AG10803 (cell line): ENCODE measurements at places on chromosomes 7 and 10.
A peak's percentile ranks its signal among the peaks of the same experiment; 100 is the strongest.

DNA sequence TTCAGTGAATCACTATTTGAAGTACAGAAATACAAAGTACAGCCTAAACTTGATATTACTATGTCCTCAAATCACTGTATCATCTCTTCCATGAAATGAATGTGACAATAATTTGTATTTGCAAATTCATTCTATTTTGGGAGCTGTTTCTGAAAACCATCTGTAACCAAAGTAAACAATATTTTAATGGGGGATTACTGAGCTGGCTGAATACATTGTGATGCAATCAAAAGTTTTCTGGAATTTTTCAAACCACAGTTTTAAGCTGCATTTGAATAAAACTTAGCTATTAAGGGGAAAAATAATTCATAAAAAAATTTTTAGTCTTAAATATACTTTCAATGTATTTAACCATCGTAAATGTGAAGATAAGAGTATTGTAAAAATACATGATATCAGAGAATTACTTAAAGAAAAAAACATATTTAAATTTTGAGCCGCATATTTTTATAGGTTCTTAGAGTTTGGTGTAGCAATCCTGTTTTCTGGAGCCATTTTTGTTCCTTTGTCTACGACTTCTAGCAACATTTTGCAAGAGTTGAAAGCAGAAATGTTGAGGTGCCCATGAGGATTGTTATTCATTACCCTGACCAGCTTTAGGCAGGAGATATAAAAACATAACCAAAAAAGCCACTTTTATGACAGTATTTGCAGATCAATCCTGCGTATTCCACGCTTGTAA is 45.9 kb upstream of the AGMO start:
- DNase-seq: peak; percentile 28

DNA sequence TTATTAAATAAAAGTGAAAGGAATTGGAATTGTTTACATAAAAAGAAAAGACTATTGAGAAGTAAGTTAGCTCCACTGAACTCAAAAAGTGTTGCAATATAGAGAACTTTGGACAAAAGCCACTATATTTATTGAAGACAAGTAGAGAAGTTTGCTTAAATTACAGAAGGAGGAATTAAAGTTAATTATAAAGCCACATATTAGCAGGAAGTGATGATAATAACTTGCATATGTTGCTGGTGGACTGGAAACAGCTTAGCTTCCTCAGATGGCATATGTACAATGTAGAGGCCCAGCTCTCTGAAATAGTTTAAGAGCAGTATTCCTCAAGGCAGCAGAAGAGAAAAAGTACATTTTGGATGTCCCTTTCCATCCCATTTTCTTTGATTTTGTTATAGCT is 400.7 kb downstream of the GATA3 start:
- DNase-seq: no peak

- peak; percentile 53 for DNase-seq
These were observed 94.7 kb upstream of the ZMIZ1 start for GRCh38 chr10:78973901-78974616.

- no peak for DNase-seq
These were observed 25.2 kb downstream of the FGFR2 start for GRCh38 chr10:121572859-121573537.

GRCh38 chr10:80662429-80663261 is 124.9 kb downstream of the SH2D4B start:
- peak; percentile 82 for DNase-seq

- DNase-seq: no peak
These were observed 31.6 kb downstream of the CHRM2 start for GRCh38 chr7:136900005-136900404.

DNA sequence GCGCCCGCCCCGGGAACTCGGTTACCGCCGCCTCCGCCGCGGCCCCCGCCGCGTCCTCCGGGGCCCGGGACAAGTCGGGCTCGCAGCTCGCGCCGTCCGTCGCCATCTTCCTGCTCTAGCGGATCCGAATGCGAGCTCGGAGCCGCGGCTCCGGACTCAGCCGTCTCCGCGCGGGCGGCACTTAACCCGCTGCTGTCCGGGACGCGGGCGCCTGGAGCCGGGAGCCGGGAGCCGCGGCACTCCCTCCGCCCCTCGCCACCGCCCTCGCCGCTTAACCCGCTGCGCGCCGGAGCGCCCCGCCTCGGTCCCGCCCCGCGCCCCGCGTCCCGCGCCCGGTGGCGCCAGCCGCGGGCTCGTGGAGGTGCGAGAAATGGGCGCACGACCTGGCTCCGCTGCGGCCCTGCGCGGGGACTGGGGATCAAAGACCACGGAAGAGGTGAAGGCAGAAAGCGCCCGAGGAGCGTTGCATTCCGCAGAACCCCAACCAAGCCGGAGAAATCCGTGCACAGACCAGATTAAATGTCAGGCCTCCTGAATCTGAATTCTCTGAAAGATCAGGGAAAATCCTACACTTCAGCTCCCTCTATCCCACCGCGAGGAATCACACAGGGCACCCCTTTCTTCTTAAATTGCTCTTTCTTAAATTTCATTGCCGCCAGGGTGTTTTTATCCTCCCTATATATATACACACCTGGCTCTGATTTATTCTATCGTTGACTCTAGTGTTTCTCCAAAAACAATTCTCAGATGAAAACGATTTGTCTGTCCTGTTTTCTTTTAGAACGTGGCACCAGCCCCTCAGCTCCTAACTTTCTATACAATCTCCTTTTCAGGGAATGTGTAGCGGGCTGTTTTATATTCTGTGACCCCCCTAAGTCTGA is at the start of gene CTTNBP2:
Gene CTTNBP2, minus strand, starts transcription at position 132 of the 881 bp plus-strand sequence. Its CDS starts 26 bp downstream, at position 106.
- peak; percentile 38 for DNase-seq

DNA sequence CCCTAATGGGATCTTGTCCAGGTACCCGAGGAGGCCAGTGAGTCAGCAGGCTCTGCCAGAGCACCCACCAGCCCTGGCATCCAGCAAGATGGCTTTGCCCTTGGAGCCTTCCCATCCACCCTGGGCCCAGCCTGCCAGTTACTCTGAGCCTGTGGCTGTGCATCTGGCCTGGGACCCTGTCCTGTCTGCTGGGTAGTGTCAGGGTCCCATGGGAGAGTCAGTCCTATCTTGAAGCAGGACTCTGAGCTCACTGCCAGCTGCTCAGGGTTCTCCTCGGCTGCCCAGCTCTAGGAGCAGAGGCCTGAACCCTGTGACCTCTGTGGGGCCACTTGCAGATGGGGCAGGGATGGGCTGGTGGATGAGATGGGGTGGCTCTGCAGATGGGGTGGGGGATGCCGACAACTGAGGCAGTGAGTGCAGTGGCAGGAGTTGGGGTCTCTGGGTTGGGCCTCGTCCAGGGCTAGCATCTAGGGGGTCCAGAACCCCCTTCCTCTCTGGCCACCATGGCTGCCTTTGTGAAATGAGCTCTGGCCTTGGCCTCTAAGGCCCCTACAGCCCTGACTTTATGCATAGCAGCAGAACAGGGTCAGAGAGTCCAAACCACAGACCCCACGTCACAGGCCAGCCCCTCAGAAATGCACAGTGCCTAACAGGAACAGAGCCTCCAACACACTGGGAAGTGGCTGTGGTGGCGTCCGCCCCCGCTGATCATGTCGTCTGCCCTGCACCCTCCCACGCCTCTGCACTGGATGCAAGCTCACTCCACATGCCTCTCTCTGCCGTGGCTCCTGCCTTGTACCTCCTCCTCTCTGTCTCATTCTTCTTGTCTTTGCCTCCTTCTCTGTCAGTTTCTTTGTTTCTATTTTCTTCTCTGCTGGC is 88.1 kb upstream of the RET start:
- DNase-seq: no peak

DNA sequence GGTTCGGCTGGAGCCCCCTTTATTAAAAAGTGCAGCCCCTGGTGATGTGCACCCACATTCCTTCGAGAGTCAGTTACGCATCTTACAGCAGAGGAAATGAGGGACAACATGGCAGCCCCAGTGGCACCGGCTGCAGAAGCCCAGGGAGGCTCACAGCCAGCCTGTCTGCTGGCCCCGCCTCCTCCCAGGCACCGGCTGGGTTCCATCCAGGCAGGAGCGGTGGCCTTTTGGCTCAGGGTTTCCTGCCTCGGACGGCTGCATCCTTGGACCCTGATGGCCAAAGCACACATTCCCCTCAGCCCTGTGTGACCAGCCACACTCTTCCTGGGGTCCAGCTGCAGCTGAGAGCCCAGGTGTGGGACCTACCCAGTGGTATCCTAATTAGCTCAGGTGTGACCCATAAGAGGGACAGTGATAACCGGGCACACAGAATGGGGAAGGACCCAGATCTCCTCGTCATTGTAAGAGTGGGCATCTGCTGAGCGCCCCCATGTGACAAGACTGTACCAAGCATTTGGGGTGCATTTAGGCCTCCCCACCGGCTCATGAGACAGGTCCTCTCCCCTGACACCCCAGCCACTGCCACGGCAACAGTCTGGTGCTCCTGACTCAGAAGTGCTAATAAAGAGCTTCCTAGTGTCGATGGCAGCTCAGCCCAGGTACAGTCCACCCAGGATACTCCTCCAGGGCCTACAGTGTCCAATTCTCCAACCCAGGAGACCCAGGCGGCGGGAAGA is 63.3 kb upstream of the CHST15 start:
- no peak for DNase-seq

DNA sequence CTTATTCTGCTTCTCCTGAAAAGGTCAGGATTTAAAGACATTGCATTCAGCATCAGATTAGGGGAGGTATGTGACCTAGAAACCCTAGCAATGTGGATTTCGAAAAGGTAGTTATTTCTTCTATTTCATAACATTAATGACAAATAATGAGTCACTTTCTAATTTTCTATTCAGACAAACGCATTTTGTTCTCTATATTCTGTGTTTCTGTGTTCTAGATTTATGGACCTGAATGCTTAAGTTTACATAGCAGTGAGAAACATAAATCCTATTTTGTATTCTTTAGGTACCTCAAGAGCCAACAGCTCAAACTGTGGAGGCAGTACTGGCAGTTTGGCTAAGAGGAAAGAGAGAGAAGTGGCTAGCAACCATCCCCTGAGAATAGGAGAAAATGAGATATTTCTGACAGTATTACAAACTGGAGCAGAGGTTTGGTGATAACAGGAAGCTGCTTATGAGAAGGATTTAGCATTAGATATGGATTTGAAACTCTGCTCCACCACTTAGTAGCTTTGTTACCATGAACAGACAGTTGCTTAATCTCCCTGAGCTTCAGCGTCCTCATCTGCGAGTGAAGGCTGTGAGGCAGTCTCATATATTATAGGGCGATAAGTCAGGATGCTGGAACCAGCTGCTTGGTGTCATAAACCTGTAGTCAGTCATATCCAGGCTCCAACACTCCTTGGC is 28.2 kb downstream of the CDK14 start:
- DNase-seq: peak; percentile 32

- no peak for DNase-seq
These were observed 105.1 kb upstream of the ANLN start for GRCh38 chr7:36284456-36285090.

GRCh38 chr10:22437620-22438588 is 92.6 kb downstream of the SPAG6 start:
- no peak for DNase-seq
